ENCODE measurements at places on chromosomes 12 and 14. TPM values are rescaled to one million over a fixed set of nuclear protein-coding genes. Genes with fewer than 3 reads are reported as not detected.

The MFAP5 gene
- 0.13 TPM for total RNA-seq

The AQP6 gene
- not detected for total RNA-seq

The ANO4 gene
- total RNA-seq: 0.16 TPM

The POTEM gene
- total RNA-seq: not detected

The TMEM132C gene
- not detected for total RNA-seq

The COA8 gene
- total RNA-seq: 16.2 TPM

The CMTM5 gene
- total RNA-seq: not detected

The CLEC2A gene
- not detected for total RNA-seq

The SLC6A12 gene
- 0.06 TPM for total RNA-seq

The ADAMTS20 gene
- not detected for total RNA-seq

The CD163L1 gene
- 15.8 TPM for total RNA-seq

The IFNG-AS1 gene
- total RNA-seq: not detected

The PLEK2 gene
- total RNA-seq: 4.7 TPM

The RARG gene
- 8.9 TPM for total RNA-seq

The GALNT9 gene
- 0.13 TPM for total RNA-seq

The HCAR1 gene
- under 0.01 TPM for total RNA-seq

The NFE2 gene
- not detected for total RNA-seq

The PLBD1 gene
- 1.3 TPM for total RNA-seq

All from bladder microvascular endothelial cell (primary cell).